ENCODE measurements at places on chromosomes 5 and 9.
A peak's percentile ranks its signal among the peaks of the same experiment; 100 is the strongest.

DNA sequence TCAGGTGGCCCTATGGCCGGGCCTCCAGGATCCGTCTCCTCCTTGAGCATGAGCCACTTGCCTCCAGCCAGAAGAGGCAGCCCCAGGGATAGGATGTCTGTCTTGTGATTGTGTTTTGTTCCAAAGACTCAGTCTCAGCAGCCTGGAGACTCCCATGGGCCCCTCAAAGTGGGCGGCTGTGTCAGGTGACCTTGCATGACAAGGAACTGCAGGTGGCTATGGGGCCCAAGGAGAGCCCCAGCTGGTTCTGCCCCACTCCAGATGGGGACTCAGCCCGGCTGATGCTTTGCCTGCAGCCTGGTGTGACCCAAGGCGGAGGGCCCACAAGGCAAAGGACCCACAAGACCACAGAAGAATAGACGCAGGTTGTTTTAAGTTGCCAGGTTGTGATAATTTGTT, 284.3 kb upstream of the IRX4 start:
- no peak for DNase-seq

GRCh38 chr5:178542455-178542854, 47.7 kb downstream of the COL23A1 start:
- no peak for DNase-seq

DNA sequence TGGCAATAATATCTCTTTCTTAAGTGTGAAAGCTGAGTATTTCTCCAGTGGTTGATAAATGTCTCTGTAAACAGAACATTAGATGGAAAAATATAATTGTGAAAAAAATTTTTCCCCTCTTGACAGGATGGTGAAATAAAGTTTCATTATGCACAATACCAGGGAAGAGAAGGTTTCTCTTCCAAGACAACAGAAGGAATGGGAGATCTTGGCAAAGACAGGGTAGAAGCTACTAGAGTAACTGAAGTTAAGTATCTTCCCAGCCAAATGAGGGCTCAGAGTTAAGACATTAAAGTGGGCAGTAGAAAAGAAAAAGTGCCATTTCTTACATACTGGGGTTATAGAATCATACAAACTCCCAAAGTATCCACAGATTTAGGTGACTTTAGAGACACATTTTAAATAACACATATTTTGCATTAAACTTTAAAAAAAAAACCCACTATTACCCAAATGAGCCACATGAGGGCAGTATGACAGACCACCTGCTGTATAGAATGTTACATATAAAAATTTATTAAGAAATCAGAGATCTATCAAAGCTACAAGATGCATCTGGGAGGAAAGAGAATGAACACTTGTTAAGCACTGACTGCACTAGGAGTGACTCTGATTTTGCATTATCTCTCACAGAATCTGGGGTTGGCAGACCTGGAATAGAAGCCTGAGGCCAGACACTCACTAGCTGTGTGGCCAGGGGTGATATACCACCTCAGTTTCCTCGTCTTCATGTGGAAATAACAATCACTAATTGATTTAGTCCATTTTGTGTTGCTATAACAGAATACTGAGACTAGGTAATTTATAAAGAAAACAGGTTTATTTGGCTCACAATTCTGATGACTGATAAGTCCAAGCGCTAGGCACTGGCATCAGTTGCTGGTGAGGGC, 98.5 kb downstream of the ARSB start:
- peak; percentile 30 for DNase-seq

- peak; percentile 50 for DNase-seq
Measured at GRCh38 chr5:62460578-62460983, 48.0 kb downstream of the IPO11 start.

- DNase-seq, result no peak
Measured at GRCh38 chr5:135051399-135051798, 17.4 kb upstream of the PITX1 start.

DNA sequence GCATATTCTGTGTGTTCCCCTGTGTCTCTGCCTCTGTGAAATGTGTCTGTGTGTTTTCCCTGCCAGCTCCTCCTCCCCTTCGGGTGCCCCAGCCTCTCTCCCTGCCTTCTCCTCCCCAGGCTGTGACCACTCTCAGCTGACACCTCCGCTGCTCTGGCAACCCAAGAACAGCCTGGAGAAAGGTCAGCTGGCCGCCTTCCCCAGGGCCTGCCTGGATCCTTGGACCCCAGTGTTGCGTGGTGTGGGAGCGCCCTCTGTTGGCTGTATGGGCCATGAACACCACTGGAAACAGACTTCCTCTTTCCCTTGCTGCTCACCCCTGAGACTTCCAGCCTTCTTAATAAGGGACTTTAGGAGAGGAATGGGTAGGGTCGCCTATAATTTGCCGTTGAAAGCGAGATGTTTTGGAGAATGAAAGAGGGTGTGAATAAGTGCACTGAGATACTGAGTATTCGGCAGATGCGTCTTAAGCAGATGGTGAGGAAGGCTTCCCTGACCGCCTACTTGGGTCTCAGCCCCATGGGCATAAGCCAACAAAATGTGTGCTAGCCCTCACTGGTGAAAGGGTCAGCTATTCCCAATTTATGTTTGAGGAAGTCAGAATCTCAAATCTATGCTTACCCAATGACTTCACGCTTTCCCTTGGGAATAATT, 114.9 kb upstream of the TRIM32 start:
- peak; percentile 94 for DNase-seq

DNA sequence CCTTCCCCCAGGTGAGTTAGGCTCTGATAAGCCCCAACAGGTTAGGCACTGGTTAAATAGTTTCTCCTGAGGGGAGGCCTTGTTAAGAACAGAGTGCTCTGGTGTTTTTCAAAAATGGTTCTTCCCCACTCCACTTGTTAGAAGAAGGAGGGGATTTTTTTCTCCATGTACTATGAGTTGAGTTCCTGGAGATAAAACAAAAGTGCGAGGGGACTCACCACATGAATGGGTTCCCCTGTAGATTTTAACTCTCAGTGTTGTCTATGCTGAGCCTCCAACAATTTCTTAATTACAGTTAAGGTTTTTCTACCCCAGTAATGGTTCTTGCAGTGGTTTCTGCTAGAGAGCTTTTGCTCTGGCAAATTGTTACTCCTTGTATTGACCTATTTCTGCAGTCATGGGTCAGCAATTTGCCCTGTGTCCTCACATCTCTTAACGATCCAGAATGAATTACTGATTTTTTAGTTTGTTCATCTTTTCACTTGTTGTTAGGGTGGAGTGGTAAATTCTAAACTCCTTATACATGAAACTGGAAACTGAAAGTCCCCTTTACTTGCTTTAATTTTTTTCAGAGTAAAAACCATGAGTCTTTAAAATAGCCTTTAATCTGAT, 44.4 kb downstream of the SCAMP1 start:
- DNase-seq, result no peak

GRCh38 chr5:64977779-64978178, 209.0 kb downstream of the CWC27 start:
- DNase-seq, result peak; percentile 12

DNA sequence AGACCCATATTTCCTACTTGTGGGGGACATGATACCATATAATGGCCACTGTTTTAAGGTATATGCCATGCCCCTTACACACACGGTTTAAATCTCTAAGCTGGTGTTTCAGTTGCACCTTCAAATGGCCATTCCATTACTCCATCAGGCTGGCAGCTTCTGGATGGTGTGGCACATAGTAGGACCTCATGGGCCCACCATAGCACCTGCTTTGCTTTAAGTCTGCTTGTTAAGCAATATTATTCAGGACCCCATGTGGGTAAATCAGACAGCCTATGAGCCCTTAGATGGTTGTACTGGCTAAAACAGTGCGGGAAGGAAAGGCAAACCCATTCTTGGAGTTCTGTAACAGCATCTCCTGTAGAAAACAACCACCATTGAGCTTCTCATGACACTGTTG, 27.4 kb upstream of the PANK3 start:
- DNase-seq, result no peak

- DNase-seq, result no peak
Measured at GRCh38 chr5:14729448-14730385, 65.2 kb downstream of the OTULIN start.

- no peak for DNase-seq
Measured at GRCh38 chr5:167793700-167794099, 497.7 kb upstream of the WWC1 start.

DNA sequence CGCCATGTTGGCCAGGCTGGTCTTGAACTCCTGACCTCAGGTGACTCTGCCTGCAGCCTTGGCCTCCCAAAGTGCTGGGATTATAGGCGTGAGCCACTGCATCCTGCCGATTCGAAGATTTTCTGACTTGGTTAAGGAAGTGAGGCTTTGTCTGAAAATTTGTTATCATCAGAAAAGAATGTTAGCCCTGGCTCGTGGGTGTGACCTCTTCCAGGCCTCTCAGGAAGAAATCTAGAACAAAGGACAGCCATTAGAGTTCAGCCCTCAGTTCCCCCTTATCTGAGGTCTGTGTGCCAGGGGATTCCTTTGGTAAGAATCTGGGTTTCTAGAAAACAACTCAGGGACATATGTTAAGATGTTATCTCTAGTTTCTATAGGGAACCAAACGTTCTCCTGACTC, 6.2 kb downstream of the OR2S2 start:
- DNase-seq, result peak; percentile 50

DNA sequence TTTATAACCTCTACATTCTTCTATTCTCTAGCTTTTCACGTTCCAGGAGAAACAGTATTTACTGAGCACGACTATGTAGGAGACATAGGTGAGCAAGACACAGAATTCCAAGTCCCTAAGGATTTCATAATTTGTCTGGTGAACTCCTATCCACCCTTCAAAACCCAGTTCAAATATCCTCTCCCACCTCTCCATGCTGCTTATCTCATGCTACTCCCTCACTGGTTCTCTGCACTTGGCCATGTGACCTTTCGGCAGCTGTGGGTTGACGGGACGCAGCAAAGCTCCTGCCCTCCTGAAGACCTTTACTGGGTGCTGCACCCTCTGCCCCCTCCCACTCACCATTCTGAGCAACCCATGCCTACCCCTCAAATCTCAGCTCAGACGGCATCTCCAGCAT, 173.2 kb downstream of the RGS3 start:
- no peak for DNase-seq

DNA sequence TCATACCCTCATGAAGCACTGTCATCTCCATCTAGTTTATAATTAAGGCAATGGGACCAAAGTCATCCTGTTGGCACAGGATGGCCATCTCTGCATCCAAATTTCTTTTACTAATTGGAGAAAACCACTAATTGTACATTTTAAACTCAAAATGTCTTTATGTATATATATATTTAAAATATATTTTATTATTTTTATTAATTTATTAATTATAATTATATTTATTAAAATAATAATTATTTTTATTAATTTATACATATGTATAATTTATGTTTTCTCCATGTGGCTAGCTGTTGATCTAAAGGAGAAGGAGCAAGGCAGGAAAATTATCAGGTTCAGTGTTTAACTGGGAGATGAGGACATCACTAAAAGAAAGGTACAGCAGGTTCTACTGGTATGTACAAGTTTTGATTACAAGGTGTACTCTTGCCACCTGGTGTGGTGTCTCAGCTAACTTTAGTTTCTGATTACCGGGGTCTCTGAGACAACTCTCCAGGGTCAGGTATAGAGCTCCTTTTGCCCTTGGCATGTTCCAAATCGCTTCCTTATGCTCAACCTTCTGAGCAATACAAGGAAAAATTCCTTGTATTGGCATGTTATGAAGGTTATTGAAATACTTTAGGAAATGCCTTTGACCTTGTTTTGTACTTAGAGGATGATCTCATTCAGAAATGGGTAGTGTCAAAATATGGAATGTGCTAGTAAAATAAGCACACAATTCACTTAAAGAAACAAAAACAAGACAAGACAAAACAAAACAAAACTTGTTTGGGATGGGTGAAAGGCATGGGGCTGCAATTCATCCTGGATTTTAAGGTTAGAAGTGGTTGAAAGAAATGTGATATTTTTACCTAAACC, 79.6 kb downstream of the GHR start:
- DNase-seq, result no peak

GRCh38 chr9:18297056-18297841, 176.7 kb upstream of the ADAMTSL1 start:
- DNase-seq, result peak; percentile 53

GRCh38 chr5:77843570-77844372, 67.6 kb upstream of the TBCA start:
- DNase-seq, result peak; percentile 57

DNA sequence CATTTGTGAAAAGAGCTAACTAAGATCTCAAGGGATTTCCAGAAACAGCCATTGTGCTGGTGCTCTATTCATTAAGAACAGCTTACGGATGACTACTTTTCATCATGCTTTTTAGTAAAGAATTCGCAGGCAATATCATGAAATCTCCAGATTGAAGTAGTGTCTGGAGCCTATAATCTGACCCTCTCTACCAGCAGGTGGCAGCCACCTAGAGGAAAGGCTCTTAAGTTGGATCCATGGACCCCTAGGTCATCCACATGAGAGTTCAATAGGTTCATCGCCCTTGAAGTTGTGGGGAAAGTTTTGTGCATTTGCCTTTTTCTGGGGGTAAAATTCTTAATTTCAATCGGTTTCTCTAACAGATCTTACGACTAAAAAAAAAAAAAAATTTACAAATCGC, 82.3 kb downstream of the SLC1A3 start:
- DNase-seq, result no peak

DNA sequence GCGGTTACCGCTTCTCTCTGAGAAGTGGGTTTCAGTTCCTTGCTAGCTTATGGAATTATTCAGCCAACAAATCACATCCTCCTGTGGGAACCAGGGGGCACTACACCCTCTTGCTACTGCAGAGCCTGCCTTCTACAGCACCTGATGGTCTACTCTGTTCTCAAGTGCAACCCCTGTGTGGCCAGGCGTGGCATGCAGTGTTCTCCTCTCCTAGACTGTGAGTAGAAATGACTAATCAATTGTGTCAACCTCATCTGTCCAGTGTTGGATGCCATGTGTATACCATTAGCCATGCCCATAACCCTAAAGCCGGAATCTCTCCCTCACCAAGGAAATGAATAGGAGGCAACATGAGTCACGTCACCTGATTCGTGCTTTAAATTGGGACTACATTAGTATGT, 117.2 kb upstream of the LIFR start:
- no peak for DNase-seq

DNA sequence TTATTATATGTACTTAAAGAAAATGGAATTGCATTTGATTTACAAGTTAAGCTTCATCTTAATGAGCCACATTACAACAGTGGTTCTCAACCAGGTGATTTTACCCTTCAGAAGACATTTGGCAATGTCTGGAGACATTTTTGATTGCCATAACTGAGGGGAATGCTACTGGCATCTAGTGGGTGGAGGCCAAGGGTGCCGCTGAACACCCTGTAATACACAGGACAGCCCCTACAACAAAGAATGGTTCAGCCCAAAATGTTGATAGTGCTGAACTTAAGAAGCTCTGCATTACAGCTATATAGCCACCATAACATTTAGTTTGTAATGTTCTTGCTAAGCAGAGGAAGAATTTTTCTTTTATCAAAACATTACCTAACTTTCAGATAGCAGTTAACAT, 103.1 kb downstream of the PAM start:
- no peak for DNase-seq

- peak; percentile 30 for DNase-seq
Measured at GRCh38 chr9:26054600-26055520, 376.6 kb upstream of the TUSC1 start.

GRCh38 chr9:36853233-36853632, 180.8 kb downstream of the PAX5 start:
- DNase-seq, result no peak

GRCh38 chr5:178234750-178235587, 2.4 kb upstream of the PHYKPL start:
- DNase-seq, result peak; percentile 84

Data from GM03348 (cell line).